Activated CD8-positive, alpha-beta memory T cell treated with anti-CD3 and anti-CD28 coated beads for 48 hours (primary cell): ENCODE measurements at places on chromosomes 12 and 14.

DNA sequence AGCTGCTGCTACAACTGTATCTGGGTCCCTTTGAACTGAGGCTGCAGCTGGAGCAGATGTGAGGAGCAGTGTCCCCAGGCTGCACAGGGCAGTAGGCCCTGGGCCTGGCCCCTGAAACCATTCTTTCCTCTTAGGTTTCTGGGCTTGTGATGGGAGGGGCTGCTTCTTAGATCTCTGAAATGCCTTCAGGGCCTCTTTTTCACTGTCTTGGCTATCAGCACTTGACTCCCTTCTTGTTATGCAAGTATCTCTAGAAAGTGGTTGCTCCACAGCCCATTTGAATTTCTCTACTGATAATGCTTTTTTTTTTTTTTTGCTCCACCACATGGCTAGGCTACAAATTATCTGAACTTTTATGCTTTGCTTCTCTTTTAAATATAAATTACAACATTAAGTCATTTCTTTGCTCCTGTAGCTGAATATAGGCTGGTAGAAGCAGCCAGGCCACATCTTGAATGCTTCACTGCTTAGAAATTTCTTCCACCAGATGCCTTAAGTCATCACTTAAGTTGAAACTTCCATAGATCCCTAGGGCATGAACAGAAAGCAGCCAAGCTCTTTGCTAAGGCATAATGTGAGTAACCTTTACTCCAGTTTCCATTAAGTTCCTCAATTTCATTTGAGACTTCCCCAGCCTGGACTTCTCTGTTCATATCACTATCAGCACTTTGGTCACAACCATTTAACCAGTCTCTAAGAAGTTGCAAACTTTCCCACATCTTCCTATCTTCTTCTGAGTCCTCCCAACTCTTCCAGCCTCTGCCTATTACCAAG is 41.1 kb downstream of the ACSM4 start:
- no peak for DNase-seq

DNA sequence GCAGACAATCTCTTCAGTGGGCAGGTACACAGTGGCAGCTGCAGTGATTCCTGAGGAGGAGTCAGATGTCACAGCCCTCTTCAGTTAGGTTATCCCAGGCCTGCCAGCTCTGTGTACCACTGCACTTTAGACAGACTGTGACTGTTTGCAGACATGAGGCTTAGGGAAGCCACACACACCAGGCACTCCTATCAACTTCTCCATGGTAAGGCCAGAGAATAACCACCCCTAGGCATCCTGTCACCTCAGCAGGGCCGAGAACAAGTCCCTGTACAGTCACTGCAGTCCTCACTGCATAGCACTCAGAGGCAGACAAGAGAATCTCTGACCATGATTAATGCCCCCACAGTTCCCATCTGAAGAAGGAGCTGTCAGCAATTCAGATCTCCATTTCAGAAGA is 296.5 kb downstream of the GALC start:
- DNase-seq, result no peak

DNA sequence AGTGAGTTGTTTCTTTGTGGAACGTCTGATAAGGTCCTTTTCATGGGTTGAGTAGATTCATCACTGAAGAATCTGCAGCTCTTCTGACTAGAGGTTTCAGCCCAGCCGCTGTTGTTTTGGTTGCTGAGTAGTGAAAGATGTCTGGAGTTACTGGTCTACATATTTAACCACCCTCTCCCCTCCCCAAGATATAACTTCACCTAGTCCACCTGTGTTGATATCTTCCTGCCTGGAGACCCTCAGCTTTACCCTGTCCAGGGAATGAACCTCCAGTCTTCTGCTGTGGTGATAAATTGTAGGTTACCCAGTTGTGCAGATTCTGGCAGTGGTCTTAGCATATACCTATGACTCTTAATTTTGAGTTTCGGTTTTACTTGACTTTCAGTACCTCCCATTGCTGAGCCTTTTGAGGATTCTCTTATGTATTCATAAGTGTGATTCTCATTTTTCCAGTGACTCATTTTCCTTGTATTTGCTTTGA is 62.9 kb downstream of the CCDC91 start:
- DNase-seq, result peak; percentile 13

DNA sequence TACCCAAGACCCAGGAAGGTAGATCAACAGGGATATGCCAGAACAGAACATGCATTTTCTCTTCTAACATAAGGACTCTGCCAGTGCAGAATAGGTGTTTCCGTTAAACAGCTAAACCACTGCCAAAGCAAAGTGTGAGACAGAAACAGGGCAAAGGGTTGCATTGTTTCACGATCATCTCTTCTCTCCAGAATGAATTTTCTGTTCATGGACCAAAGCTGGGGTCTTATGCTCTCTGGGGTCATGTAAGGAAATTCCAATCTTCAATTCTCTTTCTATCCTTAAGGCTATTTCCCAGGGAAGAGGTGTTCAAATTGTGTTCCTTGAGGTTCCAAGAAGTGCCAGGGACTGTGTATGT is 10.9 kb downstream of the PSMB5 start:
- DNase-seq, result no peak

- peak; percentile 32 for DNase-seq
Observed at GRCh38 chr12:7989827-7990491, 42.6 kb upstream of the FOXJ2 start.

- DNase-seq, result no peak
Observed at GRCh38 chr14:62064751-62065323, 302.6 kb downstream of the SNAPC1 start.

GRCh38 chr12:123265851-123266678 is 5.6 kb downstream of the CDK2AP1 start:
- no peak for DNase-seq
